Thoracic aorta endothelial cell (primary cell): ENCODE measurements at places on chromosomes 11 and 22. TPM values are rescaled to one million over a fixed set of nuclear protein-coding genes. Genes with fewer than 3 reads are reported as not detected.

The PDE3B gene
- total RNA-seq = 7.4 and 10.4 TPM in 2 replicates

The PGA4 gene
- total RNA-seq = not detected in 2 replicates

The TRIM49 gene
- not detected in 2 replicates for total RNA-seq

The TOLLIP gene
- 23.0 and 23.3 TPM in 2 replicates for total RNA-seq

The GGT5 gene
- total RNA-seq = 2.3 and 20.8 TPM in 2 replicates

The TMEM191B gene
- not detected in 2 replicates for total RNA-seq
